ENCODE measurements at places on chromosomes 2 and 18. TPM values are rescaled to one million over a fixed set of nuclear protein-coding genes. Genes with fewer than 3 reads are reported as not detected.

The FN1 gene
- 3,699 TPM for total RNA-seq

The IL36A gene
- not detected for total RNA-seq

The GREB1 gene
- 0.78 TPM for total RNA-seq

The ME2 gene
- 30.4 TPM for total RNA-seq

The RBM44 gene
- 1.7 TPM for total RNA-seq

The SETBP1 gene
- 5.5 TPM for total RNA-seq

The CHRNA1 gene
- total RNA-seq: 7.5 TPM

The FAM237A gene
- not detected for total RNA-seq

The LYG1 gene
- total RNA-seq: 0.49 TPM

The HTR2B gene
- total RNA-seq: 1.7 TPM

The AGXT gene
- 0.10 TPM for total RNA-seq

The RBMS1 gene
- 82.7 TPM for total RNA-seq

The FBXO36 gene
- total RNA-seq: 6.4 TPM

The ESPNL gene
- total RNA-seq: not detected

The ITGB1BP1 gene
- total RNA-seq: 79.4 TPM

The GPAT2 gene
- not detected for total RNA-seq

The NDC80 gene
- 83.3 TPM for total RNA-seq

The PKDCC gene
- total RNA-seq: 1.8 TPM

The CD8B2 gene
- not detected for total RNA-seq

The PPP1R1C gene
- total RNA-seq: 4.2 TPM

The RGPD3 gene
- total RNA-seq: 0.20 TPM

The DNAJC5G gene
- not detected for total RNA-seq

The LRRTM4 gene
- total RNA-seq: 0.10 TPM

The POTEC gene
- not detected for total RNA-seq

The FOXD4L1 gene
- total RNA-seq: 0.10 TPM

The IL1F10 gene
- not detected for total RNA-seq

The NEU2 gene
- total RNA-seq: not detected

The CNDP1 gene
- not detected for total RNA-seq

The CDH19 gene
- total RNA-seq: 2.3 TPM

The EFHD1 gene
- total RNA-seq: 1.2 TPM

The LIMS3 gene
- total RNA-seq: 3.1 TPM

The PRSS56 gene
- not detected for total RNA-seq

The ACTG2 gene
- total RNA-seq: 2.9 TPM

The PROC gene
- total RNA-seq: not detected

The LRRTM1 gene
- total RNA-seq: not detected

The EFEMP1 gene
- total RNA-seq: 3.7 TPM

The TTR gene
- total RNA-seq: not detected

The XDH gene
- 0.88 TPM for total RNA-seq

The CTLA4 gene
- not detected for total RNA-seq

The GRHL1 gene
- total RNA-seq: 0.36 TPM

The VWA3B gene
- not detected for total RNA-seq

The ARID5A gene
- total RNA-seq: 9.0 TPM

The SLC9A2 gene
- not detected for total RNA-seq

The NEURL3 gene
- total RNA-seq: 0.48 TPM

The ANKRD30BL gene
- not detected for total RNA-seq

The CLHC1 gene
- total RNA-seq: 2.1 TPM

The EIF5B gene
- total RNA-seq: 19.5 TPM

The NCOA1 gene
- total RNA-seq: 8.3 TPM

The SP140 gene
- 0.12 TPM for total RNA-seq

The LHCGR gene
- total RNA-seq: not detected

The ANKRD29 gene
- 1.8 TPM for total RNA-seq

The DTNA gene
- total RNA-seq: 1.6 TPM

The MYO7B gene
- total RNA-seq: 11.3 TPM

The AMER3 gene
- total RNA-seq: not detected

The RFX8 gene
- total RNA-seq: 10.8 TPM

The GULP1 gene
- total RNA-seq: 83.9 TPM

The TMEM18 gene
- total RNA-seq: 26.6 TPM

The LAMA1 gene
- total RNA-seq: 0.98 TPM

The POTEJ gene
- not detected for total RNA-seq

The KCNG2 gene
- total RNA-seq: not detected
